ENCODE measurements at places on chromosomes 1 and 21. TPM values are rescaled to one million over a fixed set of nuclear protein-coding genes. Genes with fewer than 3 reads are reported as not detected.

Gene RAD54L
- total RNA-seq: 63.9 TPM

DNA sequence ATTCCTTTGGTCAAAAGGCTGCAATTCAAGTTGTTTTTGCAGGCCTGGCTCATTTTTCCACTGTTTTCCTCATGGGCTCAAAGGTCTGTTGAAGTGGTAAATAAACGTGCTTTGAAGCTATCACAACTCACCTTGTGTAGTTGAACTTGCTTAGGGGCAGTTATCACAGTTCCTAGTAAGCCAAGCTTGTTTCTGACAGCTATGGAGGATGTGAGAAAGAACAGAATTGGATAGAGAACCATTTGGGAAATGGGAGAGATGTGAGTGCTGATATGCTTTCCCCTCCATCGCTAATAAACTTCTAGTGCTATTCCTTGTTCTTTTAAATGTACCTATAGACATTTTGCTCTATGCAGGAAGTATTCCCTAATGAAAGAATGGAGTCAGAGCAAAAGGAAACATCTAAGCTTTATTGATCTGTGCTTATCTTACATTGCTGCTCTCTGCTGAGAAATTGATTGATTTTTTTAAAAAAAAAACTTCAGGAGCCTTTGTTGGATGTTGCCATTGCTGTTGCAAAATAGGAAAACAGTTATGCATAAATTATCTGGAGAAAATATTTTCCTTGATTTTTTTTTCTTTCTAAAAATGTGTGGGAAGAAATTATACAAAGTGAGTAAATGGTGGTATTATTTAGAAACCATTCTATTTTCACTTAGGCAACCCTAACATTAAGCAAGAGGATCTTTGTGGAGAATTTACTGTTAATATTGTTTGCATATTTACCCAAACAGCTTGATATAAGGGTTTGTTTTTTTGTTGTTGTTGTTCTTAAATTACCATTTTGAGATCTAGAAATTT, 118.2 kb downstream of the MAGI3 start:
- no peak for DNase-seq

- DNase-seq: no peak
Observed at GRCh38 chr1:203199816-203200571, 13.5 kb upstream of the CHI3L1 start.

DNA sequence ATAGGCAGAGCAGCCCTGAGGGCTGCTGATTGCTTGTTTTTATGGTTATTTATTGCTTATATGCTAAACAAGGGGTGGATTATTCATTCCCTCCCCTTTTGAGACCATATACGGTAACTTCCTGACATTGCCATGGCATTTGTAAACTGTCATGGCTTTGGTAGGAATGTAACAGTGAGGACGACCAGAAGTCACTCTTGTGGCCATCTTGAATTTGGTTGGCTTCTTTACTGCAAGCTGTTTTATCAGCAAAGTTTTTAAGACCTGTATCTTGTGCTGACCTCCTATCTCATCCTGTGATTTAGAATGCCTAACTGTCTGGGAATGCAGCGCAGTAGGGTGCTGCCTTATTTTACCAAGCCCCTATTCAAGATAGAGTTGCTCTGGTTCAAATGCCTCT, 531.8 kb upstream of the PRMT6 start:
- no peak for DNase-seq

GRCh38 chr21:36431252-36431651, 46.1 kb downstream of the CHAF1B start:
- no peak for DNase-seq

- peak; percentile 73 for DNase-seq
Observed at GRCh38 chr1:91803847-91804545, 82.0 kb downstream of the TGFBR3 start.

Gene ZNF683
- total RNA-seq: 26.6 TPM

Gene FNDC10
- total RNA-seq: 7.5 TPM

Gene IFNLR1
- 2.6 TPM for total RNA-seq

DNA sequence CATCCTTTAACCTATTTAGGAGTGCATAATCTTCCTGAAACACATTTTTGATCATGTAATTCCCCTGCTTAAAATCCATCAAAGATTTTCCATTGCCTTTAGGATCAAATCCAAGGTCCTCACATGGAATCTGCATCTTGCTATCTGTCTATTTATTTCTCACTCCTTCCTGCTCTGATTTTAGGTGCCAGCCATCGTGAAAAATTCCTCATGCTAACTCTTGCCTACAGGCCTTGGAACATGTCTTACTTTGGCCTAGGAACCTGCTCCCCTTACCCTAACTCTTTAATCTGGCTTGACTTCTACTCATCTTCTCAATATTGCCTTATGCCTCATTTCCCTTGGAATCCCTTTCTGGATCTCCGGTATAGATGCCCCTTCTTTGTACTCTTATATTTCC, 1074.3 kb downstream of the TTLL7 start:
- no peak for DNase-seq

Gene LRRC53
- total RNA-seq: not detected

Gene SOX13
- 1.2 TPM for total RNA-seq

GRCh38 chr1:204202481-204202880, 6.2 kb upstream of the KISS1 start:
- DNase-seq: no peak

DNA sequence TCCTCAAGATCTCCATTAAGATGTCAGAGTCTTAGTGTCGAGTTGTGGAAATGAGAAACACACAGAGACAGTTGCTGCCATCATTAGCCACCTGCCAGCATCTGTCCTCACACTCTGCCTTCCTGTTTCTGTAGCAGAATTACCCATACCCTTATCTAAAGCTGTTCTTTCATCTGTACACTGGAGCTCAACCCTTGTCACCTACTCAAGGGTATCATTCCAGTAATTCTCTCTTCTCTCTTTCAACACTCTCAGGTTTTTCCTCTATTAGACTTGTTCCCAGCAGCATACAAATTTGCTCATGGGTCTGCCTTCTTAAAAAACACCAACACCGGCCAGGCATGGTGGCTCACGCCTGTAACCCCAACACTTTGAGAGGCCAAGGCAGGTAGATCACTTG, 27.4 kb upstream of the RNF2 start:
- DNase-seq: no peak

DNA sequence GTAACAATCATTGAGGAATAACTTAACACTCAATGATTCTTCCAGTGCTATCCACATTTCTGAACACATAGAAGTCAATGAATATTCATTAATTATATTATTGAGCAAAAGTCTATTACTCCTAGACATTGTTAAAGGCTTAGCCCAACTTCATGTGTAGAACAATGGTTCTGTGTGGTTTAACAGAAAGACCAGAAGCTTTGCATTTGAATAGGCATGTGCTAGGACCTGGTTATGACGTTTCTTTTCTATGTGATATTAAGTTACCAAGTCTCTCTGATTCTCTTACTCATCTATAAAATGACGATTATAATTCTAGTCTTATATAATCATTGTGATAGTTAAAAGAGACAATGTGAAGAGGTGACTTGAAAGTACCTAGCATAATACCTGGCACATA, 5.2 kb downstream of the NTMT2 start:
- DNase-seq: no peak

Gene PCP4
- total RNA-seq: not detected

DNA sequence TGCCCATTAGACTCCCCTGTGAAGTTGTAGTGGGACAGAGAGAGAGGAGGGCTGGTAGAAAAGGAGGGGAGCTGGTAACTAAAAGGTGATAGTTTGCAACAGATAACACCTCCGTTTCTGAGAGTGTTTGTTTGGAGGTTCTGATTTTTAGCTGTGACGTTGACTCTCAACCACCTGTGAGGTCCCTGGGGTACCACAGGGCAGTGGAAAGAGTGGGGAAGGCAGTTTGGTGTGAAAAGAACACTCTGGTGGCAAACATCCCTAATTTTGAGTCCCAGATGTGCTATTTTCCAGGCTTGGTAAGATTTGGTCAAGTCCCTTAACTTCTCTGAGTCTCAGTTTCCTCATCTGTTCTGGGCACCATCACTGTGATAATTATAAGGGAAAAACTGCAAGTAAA, 29.3 kb downstream of the RAB3B start:
- DNase-seq: no peak

Gene VPS72
- total RNA-seq: 61.7 TPM

DNA sequence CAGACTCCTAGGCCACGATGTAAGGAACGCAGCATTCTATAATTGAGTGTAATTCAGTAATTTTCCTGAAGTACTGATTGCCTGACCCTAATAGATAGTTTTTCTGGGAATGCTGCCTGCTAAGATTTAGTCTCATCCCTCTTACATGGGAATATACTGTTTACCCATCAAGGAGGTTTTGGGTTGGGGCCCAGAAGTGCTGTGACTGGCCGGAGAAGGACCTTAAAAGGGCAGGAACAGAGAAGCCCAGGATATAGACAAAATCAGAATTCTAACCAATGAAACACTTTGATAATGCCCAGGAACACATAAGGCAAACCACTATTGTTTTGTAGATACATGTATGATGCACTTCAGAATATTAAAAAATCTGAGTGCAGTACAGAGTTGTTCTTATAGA, 111.6 kb downstream of the RGS2 start:
- DNase-seq: no peak

Gene AMPD1
- not detected for total RNA-seq

GRCh38 chr1:164635803-164636731, 77.1 kb downstream of the PBX1 start:
- no peak for DNase-seq

- no peak for DNase-seq
Observed at GRCh38 chr1:14520514-14521163, 77.8 kb upstream of the KAZN start.

DNA sequence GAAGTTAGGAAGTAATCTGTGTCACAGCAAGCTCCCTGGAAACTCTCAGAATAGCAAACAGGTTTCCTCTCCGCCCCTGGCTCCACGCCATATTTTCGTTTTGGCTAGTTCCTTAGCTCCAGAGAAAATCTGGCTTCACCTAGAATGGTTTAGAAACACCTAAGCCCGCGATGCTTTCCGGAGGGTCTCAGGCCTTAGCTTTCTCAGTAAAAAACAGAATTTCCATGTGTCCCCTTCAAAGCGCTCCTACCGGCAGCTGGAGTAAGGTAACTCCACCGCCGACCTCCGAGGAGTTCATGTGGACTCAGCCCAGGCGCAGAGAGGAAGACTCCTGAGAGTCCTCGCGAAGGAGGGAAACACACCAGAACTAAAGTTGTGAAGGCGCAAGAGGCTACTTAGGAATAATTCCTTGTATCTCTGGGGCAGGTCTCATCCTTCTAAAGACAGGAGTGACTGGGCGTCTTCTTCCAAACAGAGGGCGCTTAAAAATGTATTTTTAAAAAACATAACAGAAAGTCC, 406 bp downstream of the KIAA0040 start:
- peak; percentile 50 for DNase-seq

GRCh38 chr1:33455539-33456501, 16.6 kb upstream of the ZSCAN20 start:
- DNase-seq: peak; percentile 77

GRCh38 chr1:18175051-18175450, 67.5 kb downstream of the IGSF21 start:
- no peak for DNase-seq

- no peak for DNase-seq
Observed at GRCh38 chr1:117812869-117813511, 116.4 kb downstream of the GDAP2 start.

DNA sequence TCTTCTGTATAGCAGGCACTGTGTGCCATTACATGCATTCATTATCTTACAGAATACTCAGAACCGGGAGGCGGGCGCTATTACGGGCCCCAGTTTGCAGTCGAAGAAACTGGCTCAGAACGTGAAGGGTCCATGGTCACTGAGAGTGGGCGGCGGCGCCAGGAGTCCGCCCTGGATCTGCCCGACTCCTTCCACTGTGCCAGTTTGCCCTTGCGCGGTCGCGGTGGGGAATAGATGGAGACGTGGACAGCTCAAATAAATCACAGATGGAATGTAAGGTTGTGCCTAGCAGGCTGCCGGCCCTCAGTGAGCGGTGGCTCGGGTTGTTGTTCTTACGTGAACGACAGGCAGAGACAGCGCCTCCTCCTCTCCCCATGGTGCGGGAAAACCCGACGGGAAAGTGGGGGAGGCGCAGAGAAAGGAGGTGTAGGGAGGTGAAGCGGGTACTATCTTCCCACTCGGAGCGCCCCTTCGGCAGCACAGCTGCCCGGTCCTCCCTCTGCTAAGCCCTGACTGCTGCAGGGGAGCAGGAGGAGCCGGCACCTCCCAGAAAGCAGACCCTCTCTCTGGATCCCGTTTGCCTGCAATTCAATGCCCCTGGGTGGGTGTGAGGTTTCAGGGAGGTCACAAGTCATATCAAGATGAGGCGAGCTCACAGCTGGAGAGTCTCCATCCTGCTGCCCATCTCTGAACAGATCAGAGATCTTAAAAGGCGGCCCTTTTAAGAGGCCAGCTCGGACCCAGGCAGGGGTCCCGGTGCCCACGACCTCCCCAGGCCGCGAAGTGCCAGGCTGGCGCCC, 1.1 kb downstream of the COL9A2 start:
- peak; percentile 33 for DNase-seq

GRCh38 chr1:53182111-53182593, 14.5 kb upstream of the CPT2 start:
- DNase-seq: peak; percentile 89

GRCh38 chr1:152347116-152347728, 12.6 kb downstream of the FLG2 start:
- peak; percentile 69 for DNase-seq

DNA sequence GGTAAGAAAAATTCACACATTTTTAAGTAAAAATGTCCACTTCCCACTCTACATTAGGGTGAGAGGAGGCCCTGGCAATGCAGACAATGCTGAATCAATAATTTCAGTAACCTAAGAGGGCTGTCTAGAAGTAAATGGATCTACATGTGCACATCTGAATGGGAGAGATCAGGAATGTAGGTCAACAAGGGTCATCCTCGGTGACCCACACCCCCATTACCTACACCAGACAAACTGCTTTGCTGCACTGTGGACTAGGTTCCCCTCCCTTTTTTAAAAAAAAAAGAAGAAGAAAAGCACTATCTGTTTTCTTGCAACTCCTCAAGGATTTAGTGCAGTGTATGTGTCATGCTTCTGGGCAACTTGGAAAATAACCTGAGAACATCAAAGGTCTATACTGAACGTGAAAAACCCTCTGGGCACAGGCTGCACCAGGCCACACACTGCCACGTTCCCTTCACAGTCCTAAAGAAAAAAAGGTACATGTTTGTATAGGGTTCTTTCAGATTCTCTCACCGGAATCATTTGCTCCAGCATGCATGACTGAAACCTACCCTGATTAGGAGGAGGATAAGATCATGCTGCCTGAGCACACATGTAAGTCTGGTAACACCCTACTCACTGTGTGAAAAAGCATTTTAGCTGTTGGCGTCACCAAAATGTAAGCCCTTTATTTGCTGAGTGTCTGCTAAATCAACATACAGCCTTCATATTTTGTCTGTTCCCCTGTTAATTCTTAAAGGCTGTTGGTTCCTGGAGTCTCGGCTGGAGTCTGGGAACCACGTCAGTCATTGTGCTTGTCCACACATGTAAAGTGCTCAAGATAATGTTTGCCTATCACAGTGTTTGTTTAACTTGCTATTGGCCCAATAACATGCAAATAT, 341.0 kb downstream of the SMYD3 start:
- no peak for DNase-seq

Gene RHBG
- not detected for total RNA-seq

DNA sequence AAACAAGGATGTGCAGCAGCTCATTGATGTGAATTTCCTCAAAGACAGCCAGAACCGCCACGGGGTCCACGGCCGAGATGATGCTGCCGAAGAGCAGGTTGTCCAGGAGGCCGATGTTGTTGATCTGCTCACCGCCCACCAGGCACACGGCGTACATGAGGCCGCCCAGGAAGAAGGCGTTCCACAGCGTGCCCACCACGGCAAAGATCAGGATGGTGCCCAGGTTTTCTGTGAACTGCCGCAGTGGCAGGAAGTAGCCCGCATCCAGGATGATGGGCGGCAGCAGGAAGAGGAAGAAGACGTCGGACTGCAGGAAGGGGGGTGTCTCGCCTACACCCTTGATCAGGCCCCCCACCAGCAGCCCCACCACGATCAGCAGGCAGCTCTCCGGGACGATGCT, 41.1 kb downstream of the SLC9A1 start:
- DNase-seq: peak; percentile 54

Measured in activated CD8-positive, alpha-beta T cell treated with anti-CD3 and anti-CD28 coated beads, Interleukin-2, amount 10 ng/mL, durations not matched to agents 7 days and 5 days (primary cell).